ENCODE measurements at places on chromosomes 5 and 9.

DNA sequence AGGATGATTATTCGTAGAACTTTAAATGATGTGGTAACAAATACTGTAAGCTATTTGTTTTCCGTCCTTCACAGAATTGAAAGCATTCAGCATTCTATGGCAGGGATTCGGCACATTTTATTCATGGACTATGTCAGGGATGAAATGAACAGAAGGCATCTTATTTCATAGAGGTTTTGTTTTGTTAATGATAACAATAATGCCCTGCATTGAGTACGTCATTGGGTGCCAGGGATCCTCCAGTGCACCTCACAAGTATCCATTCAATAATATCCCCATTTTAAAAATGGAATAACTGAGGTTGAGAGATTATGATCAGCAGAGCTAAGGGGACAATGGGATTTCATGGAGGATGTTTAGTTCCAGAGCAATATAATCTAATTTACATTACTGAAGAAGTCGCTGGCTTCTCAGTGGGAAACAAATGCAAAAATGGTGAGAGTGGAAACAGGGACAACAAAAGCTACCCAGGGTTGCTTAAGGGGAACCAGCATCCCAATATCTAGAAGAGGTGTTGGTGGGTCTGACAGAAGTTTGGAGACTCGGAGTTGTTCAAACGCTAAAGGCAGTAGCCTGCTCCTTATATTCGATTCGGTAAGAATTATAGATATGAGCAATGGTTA lies 985.7 kb upstream of the WWC1 start:
- no peak for DNase-seq

- no peak for DNase-seq
Observed at GRCh38 chr5:62791059-62791458, 212.4 kb downstream of the LRRC70 start.

DNA sequence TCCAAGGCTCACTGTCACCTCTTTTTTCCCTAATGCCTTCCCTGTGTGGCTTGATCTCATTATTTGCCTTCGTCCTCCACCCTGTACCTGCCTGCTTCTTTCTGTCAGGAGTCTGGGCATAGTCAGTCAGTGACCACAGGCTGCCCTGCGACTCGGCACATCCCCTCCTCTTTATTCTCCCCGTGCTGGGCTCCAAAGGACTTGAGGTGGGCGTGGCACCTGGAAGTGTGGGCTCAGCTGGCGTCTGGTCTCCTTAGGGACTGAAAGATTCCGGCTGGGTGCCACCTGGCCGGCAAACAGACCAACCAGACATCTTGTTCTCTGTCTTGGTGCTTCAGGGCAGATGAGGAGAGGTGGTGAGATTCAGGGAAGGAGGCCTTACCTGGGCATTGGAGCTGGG lies 29.6 kb upstream of the PRDM12 start:
- no peak for DNase-seq

DNA sequence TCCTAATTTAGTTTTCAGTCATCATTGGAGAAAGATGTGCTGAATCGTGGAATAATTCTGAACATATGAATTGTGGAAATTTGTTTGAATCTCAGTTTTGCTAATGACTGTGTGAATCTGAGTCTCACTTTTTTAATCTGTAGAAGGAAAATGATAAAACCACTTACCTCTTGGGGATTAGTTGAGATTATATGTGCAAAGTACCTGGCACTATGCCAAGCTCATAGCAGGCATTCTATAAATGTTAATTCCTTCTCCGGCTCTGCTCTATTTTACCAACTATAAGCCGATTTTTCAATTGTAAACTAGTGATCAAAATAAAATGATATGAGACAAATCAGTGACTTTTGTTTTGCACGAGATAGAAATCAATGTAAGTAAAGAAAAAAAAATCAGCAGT lies 290.8 kb downstream of the TRPM3 start:
- DNase-seq = no peak

DNA sequence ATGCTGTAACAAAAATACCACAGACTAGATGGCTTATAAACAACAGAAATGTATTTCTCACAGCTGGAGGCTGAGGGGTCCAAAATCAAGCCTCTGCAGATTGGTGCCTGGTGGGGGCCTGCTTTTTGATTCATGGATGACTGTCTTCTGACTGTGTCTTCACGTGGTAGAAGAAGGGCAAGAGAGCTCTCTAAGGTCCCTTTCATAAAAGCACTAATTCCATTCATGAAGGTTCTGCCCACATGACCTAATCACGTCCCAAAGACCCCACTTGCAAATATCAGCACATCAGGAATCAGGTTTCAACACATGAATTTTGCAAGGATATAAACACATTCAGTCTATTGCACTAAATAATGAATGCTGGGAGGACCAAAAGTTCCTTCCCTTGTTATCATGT lies 278.4 kb downstream of the MARCHF11 start:
- DNase-seq = no peak

- peak; percentile 26 for DNase-seq
Observed at GRCh38 chr9:72856972-72857623, 95.8 kb downstream of the ALDH1A1 start.

DNA sequence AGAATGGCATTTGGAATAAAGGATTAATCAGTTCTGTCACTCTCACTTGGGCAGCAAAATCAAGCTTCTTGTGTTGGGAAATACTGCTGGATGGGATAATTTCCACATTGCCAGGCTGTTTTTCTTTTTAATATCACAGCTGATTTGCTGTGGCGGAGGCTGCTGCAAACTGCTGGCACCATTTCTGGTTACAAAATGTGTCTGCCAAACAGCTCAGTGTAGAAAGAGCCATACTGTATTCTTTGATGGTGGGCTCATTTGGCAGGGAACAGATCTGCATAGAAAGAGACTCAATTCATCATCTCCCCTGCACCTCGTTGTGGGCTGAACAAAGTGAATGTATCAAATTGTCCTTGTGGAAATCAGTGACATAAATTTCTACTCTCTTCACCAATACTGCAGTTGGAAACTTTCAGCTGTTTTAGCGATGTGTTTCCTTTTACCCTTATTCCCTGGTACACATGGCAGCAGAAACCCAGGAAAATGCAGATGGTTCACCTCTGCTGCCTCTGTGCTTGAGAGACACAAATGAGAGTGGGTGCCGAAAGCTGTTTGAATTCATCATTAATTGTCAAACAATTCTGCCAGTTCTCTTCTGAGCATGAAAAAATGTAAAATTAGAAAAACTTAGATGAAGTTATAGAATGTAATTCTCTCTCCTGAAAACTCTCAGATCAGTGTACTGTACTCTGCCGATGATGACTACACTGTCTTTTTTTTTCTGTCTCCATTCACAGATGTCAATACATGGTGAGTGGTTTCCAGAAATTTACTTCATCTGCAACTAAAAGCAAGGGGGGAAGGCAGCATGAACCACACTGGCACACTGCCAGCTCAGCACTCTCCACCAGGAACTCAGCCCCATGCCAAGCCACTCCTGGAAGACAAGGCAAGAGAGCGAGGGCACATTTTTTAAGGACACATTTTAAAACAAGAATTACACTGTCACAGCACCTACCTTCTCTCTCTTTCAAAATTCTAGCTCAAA lies 75.0 kb downstream of the HMHB1 start:
- peak; percentile 71 for DNase-seq

DNA sequence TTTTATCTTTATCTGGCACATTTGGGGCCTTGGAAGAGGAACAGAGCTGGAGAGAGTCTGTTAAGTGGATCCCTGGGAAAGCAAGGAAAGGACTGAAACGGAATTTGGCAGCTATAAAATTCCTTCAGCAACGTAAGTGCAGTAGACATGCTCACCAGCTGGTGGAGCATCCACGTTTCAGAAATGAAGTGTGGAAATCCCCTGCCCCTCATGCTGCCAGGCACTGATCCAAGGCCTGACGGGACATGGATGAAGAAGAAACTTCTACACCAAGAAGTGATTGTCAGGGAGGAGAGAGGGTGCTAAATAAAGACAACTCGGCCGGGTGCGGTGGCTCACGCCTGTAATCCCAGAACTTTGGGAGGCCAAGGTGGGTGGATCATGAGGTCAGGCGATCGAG lies 209.3 kb downstream of the ROR2 start:
- no peak for DNase-seq

DNA sequence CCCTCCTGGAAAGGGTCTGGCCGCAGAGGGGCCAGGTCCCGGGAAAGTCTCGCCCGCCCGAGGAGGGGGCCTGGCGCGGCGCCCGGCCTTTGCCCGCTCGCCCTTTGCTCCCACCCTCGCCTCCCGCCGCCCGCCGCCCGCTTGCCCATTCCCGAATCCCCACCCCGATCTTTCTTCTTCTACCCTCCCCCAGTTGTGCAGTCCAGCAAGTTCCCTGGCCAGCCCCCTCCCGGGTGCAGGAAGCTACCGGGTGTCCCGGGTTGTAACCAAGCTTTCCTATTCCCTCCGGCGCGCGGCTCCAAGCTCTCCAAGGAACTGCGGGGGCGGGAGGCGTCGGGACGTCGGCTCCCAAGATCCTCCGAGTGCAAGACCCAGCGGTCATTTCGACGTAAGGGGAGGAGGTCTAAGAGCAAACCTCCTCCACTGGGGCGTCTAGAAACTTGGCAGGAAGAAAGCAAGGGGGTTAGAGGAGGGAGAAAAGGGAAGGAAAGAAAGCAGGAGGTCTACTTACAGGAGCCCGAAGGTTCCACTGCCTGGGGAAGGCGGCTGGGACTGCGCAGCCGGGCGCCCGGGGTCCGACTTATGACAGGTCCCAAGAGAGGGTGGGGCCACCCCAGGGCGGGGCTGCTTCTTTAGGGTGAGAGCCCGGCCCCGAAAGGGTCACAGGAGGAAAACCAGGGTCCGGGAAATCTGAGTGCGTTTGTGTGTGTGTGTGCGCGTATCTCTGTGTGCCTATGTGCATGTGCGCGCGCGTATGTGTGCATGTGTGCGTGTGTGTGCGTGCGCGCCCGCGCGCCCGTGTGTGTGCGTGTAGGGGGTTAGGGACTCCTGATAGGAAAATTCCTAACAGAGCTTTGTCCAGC lies at the start of gene PTGR1:
PTGR1 (minus strand) TSS at position 556 of the 863 bp plus-strand sequence. CDS start 2,225 bp downstream, outside the sequence.
- peak; percentile 16 for DNase-seq

- no peak for DNase-seq
Observed at GRCh38 chr5:14902826-14903560, 31.4 kb upstream of the ANKH start.

DNA sequence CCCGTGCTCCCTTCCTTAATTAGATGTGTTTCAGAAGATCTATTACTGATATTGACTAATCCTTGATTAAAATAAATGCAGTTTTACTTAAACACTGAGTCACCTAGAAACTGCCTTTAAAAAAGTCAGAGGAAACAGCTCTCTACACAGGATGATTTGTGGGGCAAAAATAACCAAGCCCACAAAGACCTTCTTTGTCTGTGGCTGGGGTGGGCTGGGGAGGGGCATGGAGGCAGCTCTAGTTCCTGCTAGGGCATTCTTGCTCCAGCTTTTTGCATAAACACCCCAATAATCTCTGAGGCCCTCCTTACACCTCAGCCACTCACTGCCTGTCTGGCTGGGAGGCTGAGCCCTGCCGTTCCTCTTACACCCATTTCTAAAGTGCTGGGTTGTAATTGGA lies 227.6 kb upstream of the DAP start:
- DNase-seq = no peak

DNA sequence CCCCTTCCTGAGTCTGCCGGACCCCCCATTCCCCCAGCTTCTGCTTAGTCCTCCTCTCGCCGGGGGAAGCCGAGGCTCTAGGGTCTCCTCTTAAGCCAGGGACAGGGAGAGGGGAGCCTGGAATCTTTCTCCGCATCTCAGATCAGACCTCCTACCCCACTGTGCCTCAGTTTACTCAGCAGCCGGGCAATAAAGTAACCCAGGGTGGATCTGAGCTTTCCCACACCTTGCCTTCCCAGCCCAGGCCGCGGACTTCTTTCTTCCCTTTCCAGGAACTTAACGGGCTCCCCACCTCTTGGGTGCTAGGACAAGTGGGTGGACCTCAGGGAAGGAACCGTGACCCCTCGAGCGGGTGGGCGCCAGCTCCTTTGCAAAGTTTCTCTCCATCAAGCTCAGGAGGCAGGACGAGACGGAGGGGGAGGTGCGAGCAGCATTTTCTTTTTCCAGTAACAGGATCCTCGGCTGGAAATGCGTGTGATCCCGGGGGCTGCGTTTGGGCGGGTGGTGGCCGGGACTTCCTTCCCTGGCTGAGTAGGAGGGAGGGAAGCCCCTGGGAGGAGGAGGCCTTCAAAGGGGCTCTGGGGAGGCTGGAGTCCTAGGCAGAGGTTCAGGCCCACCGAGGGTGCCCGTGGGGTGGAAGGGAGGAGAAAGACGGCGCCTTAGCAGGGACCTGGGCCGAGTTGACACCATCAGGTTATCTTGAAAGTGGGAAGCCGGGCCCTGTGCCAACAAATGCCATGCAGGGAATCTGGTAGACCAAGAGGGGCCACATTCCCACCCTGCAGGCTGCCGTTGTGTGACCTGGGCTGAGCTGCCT lies 795 bp downstream of the DAB2IP start:
- DNase-seq = no peak

DNA sequence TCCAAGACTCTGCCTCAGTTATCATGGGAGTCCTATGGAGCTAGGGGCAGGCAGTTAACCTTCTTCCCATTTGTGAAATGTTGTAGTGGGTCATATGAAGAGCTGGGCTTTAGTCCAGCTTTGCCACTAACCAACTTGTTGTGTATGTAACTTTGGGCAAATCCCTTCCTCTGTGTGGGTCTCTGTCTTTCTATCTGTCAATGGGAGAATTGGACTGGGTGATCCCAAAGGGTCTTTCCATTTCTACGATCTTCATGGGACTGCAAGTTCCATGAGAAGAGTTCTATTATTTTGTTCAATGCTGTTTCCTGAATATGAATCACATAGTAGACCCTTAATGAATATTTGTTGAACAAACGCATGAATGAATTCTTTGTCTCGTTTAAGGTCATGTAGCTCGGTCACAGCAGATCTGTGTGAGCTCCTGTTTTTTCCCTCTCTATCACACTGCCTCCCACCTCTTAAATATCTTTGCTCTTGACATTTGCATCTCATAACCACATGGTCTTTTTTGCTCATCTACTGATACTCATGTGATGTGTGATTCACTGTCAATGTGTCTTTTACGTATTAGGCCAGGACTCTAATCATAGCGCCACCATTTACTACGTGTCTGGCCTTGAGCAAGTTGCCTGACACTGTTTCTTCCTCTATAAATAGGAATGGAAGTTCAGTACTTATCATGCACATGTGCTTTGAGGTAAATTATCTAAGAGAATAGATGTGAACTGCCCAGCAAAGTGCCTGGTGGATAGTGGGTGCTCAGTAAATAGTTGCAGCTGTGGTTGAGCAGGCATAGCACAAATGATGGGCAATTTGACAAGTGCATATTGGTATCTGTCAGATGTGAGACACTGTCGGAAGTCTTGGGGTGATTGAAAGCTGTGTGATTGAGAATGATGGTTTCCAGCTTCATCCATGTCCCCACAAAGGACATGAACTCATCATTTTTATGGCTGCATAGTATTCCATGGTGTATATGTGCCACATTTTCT lies 37.4 kb downstream of the PTTG1 start:
- DNase-seq = no peak

- no peak for DNase-seq
Observed at GRCh38 chr9:103991698-103992097, 102.4 kb upstream of the SMC2 start.

DNA sequence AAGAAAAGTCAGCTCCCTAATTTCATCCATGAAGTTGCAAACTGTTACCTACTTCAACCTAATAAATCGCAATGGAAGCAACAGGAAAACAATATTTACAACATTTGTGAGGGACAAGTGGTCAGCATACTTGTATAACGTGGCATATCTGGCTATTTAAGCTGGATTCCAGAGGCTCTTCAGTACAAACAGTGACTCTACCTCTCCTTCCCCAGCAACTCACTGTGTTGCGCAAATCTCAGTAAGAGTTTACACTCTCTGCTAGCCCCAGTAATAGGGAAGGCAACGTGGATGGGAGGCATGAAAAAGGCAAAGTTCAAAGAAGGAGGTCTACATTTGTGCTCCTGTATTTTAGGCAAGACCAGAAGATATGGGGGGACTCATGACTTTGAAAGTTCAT lies 18.9 kb upstream of the SEMA5A start:
- DNase-seq = no peak

All from NCI-H2029 (cell line).